ENCODE measurements at places on chromosomes 12 and 14. TPM values are rescaled to one million over a fixed set of nuclear protein-coding genes. Genes with fewer than 3 reads are reported as not detected.

Gene DIP2B
- 32.7 TPM for total RNA-seq

Gene SERPINA6
- 2.4 TPM for total RNA-seq

Gene OASL
- total RNA-seq: 1.2 TPM

Gene POTEM
- total RNA-seq: not detected

Gene WNT1
- not detected for total RNA-seq

Gene SSPN
- total RNA-seq: 200 TPM

Gene CLEC2A
- total RNA-seq: not detected

Gene CMA1
- not detected for total RNA-seq

Gene C12orf56
- 5.1 TPM for total RNA-seq

Gene ACOT6
- total RNA-seq: not detected
